ENCODE measurements at places on chromosomes 7 and 10.

GRCh38 chr7:41385996-41386395 lies 316.9 kb downstream of the INHBA start:
- no peak for DNase-seq

DNA sequence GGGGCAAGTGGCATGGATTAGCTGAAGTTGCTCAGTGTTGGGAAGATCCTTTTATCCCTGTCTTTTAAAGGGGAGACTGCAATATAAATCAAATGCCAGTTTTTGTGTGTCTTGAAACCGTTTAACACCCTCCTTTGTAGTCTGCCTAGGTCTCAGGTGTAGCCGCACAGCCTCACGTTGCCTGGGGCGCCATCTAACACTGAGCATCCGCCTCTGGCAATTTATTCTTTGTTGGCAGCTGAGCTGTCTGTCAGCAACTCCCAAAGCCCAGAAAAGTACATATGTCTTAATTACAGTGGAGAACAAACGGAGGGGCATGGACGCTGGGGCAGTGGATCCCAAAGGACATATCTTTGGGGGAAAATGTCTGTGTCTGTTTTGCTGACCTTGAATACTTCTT lies 254.7 kb downstream of the STK31 start:
- no peak for DNase-seq

- no peak for DNase-seq
Observed at GRCh38 chr10:119383174-119383856, 159.2 kb downstream of the RGS10 start.

DNA sequence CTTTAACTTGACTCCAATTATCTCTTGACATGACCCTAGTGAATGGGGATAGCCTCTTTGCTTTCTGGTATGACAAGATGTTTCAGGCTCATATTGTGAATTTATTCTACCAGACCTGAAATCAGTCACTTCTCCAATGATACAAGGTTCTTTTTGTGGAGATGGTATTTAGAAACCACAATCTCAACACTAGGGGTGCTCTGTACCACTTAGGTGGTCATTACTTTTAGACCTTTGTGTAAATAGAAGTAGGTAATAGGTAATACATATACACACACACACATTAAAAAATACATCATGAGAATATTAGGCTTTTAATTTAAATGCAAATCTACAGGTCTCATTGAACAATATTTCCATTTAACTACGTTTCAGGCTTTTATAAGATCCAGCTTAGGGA lies 199.0 kb upstream of the RHOBTB1 start:
- no peak for DNase-seq

DNA sequence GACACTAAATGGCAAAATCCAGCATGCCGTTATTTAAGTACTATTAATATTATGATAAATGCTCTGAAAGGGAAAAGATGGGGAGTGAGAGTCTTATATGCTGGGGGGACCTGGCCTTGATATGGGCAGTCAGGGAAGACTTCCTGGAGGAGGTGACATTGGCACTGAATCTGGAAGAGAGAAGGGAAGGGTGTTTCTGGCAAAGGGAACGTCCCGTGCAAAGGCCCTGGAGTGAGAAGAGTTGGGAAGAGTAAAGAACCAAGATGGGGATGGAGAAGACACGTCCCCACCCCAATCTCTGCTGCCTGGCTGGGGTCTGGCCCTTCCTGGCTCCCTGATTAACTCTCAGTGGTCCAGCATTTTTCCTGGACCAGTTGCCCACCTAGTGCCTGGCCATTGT lies 5.0 kb upstream of the GRIFIN start:
- no peak for DNase-seq

DNA sequence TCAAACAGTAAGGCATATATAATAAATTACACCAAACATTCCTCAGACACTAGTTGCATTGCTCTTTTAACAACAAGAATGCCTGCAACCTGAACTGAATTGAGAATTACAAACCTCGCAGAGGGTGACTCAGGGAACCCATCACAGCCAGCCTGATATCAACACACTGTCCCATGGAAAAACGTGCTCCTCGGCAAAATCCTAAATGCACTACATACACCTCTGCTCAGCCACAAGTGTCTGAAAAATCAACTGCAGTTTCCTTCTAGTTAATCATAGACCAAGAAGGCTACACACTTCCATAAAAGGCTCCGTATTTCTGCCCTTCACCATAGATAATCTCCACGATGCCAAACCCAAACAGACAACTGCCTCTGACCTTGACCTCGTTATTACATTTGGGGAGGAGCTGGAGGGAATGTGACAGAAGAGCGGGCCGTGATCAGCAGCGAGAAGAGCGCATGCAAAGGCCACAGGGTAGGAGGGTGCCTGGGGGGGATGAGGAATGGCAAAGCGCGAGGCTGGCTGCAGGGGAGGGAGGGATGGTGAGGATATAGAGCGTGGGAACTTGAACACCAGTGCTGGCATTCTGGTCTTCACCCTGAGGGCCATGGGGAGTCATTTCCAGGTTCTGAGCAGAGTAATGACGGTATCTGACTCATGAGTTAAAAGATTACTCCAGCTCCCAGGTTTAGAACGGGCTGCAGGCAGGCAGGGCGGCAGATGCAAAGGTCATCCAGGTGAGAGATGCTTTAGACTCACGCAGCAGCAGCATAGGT lies 201.9 kb upstream of the FRMD4A start:
- DNase-seq: no peak

DNA sequence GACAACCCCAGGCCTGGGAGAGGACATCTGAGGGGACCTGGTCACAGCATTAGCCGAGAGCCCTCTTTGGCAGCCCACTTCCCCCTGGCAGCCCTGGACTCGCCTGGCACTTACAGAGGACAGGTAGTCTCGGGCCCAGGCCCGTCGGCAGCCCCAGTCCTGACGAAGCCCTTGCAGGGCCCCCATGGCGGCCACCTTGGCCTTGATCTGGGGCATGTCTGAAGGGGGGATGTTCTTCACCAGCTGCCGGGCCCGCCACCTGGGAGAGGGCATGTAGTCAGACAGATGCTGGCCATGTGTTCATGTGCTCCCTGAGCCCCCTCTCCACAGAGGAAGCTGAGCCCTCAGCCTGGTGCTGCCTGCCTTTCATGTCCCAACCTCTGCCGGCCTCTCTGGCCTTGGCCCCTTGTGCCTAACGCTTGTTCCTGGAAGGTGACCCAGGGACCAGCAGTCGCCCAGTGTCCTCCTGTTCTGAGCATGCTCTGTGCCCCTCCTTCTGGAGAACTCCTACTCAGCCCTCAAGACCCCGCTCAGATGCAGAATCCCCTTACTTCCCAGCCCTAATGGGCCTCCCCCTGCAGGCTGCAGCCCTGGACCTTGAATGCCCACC lies 13.9 kb downstream of the MYO1G start:
- DNase-seq: no peak

DNA sequence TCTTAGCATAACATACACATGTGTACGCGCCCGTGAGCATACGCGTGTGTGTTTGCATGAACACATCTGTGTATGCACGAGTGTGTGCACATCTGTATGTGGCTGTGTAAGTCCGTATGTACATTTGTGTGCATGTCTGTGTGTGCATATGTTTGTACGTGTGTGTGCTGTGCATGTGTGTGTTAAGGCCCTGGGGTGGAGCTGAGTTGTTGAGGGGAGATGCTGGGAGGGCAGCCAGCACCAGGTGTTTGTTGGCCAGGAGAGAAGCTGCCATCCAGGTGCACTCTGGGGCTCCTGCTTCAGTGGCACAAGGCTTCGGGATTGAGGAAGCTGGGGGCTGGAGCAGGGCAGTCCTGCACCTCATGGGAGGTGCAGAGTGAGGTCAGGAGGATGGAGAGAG lies 85.0 kb downstream of the BMS1 start:
- no peak for DNase-seq

- no peak for DNase-seq
Observed at GRCh38 chr7:27950123-27950522, 210.2 kb downstream of the TAX1BP1 start.

GRCh38 chr7:115267503-115267902 lies 345.6 kb downstream of the MDFIC start:
- no peak for DNase-seq

- DNase-seq: no peak
Observed at GRCh38 chr7:118938845-118939244, 714.3 kb downstream of the ANKRD7 start.

- DNase-seq: no peak
Observed at GRCh38 chr10:103858360-103858759, 3.0 kb upstream of the SH3PXD2A start.

DNA sequence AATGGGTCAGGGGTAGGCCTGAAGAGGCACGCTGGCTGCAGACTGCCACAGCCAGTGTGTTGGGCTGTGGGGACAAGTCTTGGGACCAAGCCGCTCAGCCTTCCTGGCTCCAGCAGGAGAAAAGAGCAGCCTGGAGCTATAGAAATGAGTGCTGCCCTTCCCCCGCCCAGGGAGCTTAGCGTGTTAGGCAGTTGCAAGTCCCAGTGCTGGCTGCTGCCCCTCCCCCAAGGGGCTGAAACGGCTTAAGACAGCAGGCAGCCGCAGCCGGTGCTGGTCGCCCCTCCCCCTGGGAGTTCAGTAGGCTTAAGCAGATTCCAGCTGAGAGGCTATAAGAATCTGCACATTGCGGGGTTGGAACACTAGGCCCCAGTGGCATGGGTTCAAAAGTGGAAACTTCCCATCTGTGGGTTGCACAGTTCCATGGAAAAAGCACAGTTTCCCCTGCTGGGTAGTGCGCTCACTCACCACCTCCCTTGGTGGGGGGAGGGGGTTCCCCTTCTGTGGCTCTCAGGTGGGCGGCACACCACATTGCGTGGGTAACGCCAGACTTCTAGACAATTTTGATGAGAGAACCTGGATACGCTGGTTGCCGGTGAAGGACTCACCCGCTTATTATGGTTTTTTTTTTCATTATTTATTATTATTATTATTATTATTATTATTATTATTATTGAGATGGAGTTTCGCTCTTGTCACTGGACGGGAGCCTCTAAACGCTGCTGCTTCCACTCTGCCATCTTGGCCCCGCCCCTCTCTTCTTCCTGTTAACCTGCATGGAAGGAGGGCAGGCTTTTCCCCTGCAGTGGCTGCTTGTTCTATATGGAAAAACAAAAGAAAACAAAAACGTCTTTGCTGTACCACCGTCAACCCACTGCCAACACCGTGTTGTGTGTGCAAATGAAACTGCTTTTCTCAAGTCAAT lies 151.1 kb downstream of the CXCL12 start:
- DNase-seq: no peak

DNA sequence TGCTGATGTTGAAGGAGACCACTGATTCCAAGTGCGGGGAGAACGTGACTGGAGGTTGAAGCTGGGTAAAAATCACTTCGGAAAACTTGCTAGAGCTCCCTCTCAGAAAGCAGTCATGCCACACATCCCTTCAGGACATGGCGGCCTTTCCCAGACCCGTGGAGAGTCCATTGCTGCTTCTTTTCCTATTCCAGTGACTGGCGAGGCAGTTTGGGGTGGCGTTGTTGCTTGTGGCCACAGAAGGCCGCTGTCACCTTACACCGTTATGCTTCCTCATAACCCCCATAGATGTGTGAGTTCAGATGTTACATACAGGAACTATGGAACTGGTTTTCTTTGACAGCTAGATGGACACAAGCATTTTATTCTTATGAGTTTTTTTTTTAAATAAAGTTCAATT lies 235.6 kb upstream of the POM121L12 start:
- no peak for DNase-seq

GRCh38 chr10:113274176-113274829 lies 278.6 kb upstream of the HABP2 start:
- no peak for DNase-seq

GRCh38 chr7:2559283-2559950 lies 638 bp downstream of the IQCE start:
- peak; percentile 8 for DNase-seq

Data from stimulated activated CD4-positive, alpha-beta T cell treated with anti-CD3 and anti-CD28 coated beads, TNF-alpha, amount 100 ng/mL, for 1 hour (primary cell).